ENCODE measurements at places on chromosomes 16 and 17. TPM values are rescaled to one million over a fixed set of nuclear protein-coding genes. Genes with fewer than 3 reads are reported as not detected.

CCL11 gene
- not detected for total RNA-seq

CLDN9 gene
- total RNA-seq: not detected

TBC1D3H gene
- total RNA-seq: not detected

TMEM94 gene
- total RNA-seq: 69.2 TPM

NOL11 gene
- 50.7 TPM for total RNA-seq

CTRB2 gene
- total RNA-seq: not detected

CCL17 gene
- total RNA-seq: not detected

ETV4 gene
- 32.2 TPM for total RNA-seq

PGP gene
- 29.6 TPM for total RNA-seq

MT1G gene
- total RNA-seq: not detected

CTRB1 gene
- not detected for total RNA-seq

EVPL gene
- not detected for total RNA-seq

CARD14 gene
- not detected for total RNA-seq

SMIM22 gene
- total RNA-seq: not detected

NTN3 gene
- total RNA-seq: 0.15 TPM

SHISA9 gene
- not detected for total RNA-seq

PPM1E gene
- total RNA-seq: not detected

MT1X gene
- total RNA-seq: 19.2 TPM

QPRT gene
- total RNA-seq: 0.44 TPM

KRT40 gene
- total RNA-seq: not detected

FBXW10 gene
- total RNA-seq: not detected

RNU2-1 gene
- total RNA-seq: 4,679 TPM

IL21R gene
- not detected for total RNA-seq

DBNDD1 gene
- 28.2 TPM for total RNA-seq

CDC27 gene
- 179 TPM for total RNA-seq

HS3ST6 gene
- total RNA-seq: not detected

CCDC40 gene
- 4.1 TPM for total RNA-seq

TRPV2 gene
- total RNA-seq: 6.7 TPM

GSG1L gene
- total RNA-seq: not detected

CNEP1R1 gene
- total RNA-seq: 23.2 TPM

All from endothelial cell of umbilical vein (primary cell).